ENCODE measurements at places on chromosomes 3 and 15.

- no peak for DNase-seq
These were observed 61.8 kb downstream of the ZBTB20 start for GRCh38 chr3:115085197-115085865.

DNA sequence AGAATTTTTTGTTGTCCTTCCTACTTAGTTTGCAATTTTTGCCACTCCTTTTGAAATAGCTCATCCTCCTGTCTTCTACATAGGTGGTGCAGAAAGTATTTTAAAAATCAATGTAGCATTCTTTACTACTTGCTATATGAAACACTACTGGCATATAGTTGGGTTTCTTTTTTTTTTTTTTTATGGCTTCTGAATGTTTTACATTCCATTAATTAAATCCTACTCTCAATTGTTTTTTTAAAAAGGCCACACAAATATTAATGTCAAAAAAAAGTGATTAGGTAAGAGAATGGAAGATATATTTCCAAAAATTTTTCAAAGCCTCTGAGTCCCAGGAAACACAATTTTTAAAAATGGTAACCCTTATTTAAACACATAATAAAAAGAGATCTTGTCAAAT lies 262.6 kb downstream of the MAGI1 start:
- DNase-seq, result no peak

- DNase-seq, result no peak
These were observed 14.2 kb downstream of the SV2B start for GRCh38 chr15:91114301-91114700.

- no peak for DNase-seq
These were observed 85.3 kb downstream of the ASB7 start for GRCh38 chr15:100687582-100688141.

DNA sequence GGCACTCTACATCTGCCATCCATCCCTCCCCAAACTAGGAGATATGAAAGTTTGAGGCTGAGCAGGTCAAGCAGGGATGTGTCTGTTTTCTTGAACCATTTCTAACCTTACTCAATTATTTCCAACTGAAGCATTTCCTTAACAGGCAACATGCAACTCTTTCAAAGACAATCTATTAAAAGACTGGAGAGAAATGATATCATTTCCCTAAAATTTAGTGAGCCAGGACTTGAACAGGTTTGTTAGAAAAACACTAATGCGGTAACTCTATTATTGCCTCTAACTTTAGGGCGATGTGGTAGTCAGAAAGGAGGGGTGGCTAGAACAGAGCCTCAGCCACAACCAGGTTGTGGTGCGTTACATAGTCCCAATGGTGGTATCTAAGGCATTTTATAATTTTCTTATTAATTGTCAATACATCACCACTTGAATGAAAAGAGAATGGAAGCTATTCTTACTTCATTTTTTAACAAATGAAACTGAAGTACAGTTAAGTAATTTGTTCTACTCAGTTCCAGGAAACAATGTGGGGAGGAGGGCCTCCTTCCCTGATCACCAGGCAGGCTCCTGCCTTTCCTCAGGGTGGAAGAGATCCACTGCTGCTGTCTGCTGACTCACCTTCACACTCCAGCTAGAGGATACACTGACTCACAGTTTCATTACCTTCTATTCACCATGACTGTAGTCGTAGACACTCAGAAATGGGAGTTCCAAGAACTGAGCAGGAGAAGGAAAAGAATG lies 22.8 kb downstream of the MYO1E start:
- DNase-seq, result no peak

- no peak for DNase-seq
These were observed 2.5 kb upstream of the TRPM1 start for GRCh38 chr15:31104003-31104402.

GRCh38 chr15:35757361-35757760 lies 211.4 kb upstream of the DPH6 start:
- no peak for DNase-seq

DNA sequence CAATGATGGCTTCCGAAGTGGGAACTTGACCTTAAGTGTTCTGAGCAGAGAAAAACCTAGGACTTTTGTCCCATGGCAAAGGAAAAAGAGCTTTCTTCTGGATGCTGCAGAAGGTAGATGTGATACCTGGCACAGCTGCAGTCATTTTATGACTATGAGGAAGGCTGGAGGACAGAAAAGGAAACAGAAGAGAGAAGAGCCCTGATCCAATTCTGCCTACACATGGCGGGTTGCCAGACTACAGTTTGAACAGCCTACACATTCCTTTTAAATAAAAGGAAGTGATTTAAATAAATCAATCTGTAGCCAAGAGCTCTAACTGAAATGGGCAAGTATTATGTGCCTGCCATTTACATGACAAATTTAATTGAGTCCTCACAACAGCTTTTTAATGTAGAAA lies 43.6 kb upstream of the CHRNB4 start:
- DNase-seq, result no peak

GRCh38 chr3:183295211-183295610 lies 42.2 kb downstream of the B3GNT5 start:
- DNase-seq, result no peak

DNA sequence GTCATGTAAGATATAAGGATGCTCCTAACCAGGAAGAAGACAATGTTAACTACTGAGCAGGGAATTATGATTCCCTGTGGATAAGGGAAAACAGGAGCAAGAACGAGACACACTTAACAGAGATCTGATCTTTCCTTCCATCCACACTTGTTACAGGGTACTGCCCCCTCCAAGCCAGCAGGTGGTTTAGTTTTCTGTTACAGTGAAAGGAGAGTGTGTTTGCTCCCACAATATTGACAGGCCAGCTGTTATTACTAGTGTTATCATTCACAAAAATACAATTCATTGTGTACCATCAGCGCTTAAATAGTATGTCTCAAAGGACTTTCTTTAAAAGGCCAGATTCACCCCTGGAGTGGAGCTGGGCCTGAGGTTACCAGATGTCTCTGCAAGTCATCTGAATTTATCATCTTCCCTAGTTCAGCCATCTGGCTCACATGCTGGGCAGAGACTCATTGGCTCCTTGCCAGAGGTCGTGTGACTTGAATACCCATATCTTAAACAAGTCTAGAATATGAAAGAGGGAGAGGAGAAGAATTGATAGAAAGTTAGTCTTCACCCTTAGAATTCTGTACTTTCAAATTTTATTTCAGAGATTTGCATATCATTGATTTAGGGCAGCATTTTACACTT lies 16.8 kb upstream of the FMN1 start:
- no peak for DNase-seq

DNA sequence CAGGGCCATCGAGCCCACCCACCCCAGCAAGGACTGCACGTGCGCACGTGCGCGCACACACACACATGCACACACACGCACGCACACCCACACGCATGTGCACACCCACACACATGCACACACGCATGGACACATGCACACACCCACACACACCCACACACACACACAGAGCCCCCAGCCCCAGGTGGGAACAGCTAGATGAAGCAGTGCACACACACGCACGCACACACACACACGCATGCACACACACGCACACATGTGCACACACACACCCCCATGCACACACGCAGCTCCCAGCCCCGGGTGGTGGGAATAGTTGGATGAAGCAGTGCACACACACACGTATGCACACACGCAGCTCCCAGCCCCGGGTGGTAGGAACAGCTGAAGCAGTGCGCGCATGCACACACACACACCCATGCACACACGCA lies 158.6 kb downstream of the XXYLT1 start:
- DNase-seq, result no peak

DNA sequence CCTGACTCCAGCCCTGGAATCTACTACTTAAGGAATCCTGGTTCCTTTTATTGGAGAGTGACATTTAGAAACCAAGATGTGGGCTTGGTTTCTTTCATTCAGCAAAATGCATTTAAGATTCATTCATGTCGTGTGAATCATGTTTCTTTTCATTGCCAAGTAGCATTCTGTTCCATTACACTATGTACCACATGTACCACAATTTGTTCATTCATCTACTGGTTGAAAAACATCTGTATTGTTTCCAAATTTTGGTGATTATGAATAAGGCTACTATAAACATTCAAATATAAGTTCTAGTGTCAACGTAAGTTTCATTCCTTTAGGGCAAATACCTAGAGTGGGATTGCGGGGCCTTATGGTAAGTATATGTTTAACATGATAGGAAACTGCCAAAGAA lies 264.2 kb downstream of the VPS13C start:
- DNase-seq, result no peak

- no peak for DNase-seq
These were observed 64.4 kb upstream of the CPB1 start for GRCh38 chr3:148763156-148763680.

DNA sequence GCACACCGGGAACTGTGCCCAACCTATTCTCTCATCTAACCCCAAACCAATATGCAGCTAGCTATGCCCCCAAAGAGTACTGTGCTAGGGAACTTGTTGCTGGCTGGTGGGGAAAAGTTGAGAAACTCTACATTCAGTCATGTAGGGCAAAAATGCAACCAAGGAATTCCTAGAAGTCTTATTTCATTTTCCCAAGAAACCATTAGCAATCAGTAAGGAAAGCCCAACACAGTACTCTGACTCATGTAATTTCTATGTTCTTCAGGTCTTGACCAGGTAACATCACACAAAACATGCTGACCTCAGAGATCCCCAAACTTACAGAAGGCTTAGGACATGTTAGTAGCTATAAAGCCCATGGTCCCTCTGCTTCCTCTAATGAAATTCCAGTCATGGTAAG lies 52.1 kb downstream of the TASOR start:
- no peak for DNase-seq

DNA sequence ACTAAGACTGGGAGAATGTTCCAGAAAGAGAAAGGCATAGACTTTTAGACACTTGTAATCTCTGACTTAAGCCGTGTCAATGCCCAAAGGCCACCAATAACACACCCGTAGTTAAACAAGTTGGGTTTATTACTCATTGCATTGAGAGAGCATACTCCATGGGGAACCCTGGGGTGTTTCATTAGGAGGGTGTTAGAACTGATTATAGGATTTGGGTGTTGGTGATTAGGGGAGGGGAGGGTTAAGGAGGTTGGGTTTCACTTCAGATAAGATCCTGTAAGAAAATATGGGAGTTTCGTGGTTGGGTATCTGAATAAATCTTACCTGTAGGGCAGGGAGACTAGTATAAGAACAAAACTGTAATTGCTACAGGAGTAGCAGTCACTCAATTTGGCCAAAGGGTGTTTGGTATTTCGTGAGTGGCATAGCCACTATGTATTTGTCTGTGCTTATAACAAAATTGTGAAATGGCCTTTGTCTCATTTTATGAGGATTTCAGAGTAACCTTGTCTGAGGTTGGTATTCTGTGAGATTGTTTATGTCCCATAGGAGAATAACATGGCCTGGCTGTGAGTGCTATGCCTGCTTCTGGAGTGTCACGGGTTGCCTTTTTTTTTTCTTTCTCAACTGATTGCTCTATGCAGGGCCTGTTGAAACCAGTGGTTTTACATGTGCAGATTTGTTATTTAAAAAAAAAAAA lies 2.9 kb downstream of the HACD3 start:
- no peak for DNase-seq

GRCh38 chr15:69973102-69973714 lies 124.5 kb downstream of the TLE3 start:
- peak; percentile 48 for DNase-seq

DNA sequence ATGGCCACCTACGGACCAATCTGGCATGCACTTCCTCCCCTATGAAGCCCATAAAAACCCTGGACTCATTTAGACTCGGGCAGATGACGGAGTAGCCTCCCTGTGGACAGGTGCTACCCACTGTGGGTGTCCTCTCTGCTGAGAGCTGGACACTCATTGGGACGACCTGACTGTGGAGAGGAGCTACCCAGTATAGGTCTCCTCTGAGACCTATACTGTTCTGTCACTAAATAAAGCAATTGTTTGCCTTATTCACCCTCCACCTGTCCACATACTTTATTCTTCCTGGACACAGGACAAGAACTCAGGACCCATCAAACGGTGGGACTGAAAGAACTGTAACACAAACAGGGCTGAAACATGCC lies 53.3 kb upstream of the CADM2 start:
- DNase-seq, result no peak

GRCh38 chr3:158369279-158369678 lies 201.7 kb upstream of the MLF1 start:
- no peak for DNase-seq

GRCh38 chr3:124467980-124468902 lies 262.0 kb upstream of the UMPS start:
- peak; percentile 48 for DNase-seq

DNA sequence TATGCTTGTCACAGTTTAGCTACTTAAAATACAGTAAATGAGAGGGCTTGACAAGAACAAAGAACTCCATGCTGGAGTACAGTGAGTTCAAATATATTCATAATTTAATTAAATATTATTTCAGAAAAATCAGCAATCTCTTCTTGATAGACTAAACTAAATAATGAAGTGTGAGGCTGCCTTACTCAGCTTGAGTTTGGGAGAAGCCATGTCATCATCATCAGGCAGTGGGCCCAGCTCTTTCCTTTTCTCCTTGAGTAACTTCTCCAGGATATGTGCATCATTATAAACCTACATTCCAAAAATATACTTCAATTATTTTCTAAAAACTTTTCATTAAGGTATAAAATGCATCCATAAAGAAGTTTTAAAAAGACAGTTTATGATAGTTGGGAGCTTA lies 70.5 kb downstream of the PBRM1 start:
- DNase-seq, result no peak

GRCh38 chr15:75758071-75758872 lies 45.6 kb upstream of the CSPG4 start:
- DNase-seq, result peak; percentile 79

DNA sequence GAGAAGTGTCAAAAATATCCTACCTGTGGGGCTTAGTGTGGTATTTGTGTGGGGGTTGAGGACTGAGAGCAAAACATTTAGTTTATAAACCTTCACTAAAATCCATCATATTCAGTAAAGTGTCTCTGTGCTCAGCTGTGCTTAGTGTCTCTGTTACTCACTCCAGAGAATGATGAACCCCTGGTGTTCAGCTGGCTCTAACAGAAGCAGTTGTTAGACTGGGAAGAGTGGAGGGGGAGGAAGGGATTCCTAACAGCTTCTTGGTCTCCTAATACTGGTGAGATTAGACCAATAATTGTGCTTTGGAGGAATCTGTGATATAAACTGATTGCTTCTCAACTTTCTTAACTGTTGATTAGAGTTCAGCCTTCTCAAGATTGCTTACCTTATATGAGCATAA lies 1123.5 kb downstream of the ROBO2 start:
- no peak for DNase-seq

DNA sequence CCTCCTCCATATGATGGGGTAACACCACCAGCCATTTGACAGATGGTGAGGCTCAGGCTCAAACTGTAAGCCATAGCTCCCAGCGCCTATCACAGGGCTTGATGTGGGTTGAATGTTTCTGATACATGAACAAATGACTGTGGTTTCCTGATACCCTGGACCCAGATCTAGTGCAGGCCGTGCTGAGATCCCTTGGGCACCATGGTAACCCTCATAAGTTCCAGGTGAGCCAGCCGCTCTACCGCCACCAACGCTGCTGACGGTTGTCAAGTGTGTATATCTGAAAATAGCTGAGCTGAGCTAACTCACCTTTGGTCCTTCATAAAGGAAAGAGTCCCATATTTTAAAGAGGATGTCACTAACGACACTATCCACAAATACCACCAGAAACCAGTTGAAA lies 74.5 kb downstream of the TBC1D2B start:
- DNase-seq, result no peak
